ENCODE measurements at places on chromosomes 11 and 22. TPM values are rescaled to one million over a fixed set of nuclear protein-coding genes. Genes with fewer than 3 reads are reported as not detected.

Gene GLYATL2
- not detected for total RNA-seq

Gene TNNI2
- not detected for total RNA-seq

Gene TIRAP
- 13.5 TPM for total RNA-seq

DNA sequence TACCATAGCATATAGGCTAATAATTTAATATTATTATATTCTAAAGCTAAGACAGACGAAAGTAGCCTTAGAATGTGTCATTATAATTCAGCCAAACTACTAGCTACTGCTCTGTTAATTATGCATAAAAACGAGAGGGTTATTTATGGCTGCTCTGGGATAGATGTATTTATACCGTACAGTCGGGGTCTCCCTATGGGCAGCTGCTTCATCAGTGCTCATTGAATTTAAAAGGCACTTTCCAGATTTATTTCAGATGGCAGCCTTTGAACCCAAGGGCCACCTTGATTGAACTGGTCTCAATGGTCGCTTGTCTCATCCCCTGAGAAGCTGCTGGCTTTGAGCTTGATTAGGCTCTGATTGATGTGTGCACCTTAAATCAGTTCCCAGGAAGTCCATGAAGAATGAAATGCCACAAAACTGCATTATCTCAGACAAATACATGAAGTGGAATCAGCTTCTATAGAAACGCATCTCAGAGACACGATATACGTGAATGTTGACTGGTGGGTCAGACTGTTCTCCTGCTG, 377.6 kb downstream of the LRRC4C start:
- H3K27me3 ChIP-seq = no peaks in the 10 kb centered on the region
- H3K4me1 ChIP-seq = no peaks in the 10 kb centered on the region
- H3K36me3 ChIP-seq = no peaks in the 10 kb centered on the region
- H3K27ac ChIP-seq = no peak overlapping the region
- no peak overlapping the region for H3K4me3 ChIP-seq

DNA sequence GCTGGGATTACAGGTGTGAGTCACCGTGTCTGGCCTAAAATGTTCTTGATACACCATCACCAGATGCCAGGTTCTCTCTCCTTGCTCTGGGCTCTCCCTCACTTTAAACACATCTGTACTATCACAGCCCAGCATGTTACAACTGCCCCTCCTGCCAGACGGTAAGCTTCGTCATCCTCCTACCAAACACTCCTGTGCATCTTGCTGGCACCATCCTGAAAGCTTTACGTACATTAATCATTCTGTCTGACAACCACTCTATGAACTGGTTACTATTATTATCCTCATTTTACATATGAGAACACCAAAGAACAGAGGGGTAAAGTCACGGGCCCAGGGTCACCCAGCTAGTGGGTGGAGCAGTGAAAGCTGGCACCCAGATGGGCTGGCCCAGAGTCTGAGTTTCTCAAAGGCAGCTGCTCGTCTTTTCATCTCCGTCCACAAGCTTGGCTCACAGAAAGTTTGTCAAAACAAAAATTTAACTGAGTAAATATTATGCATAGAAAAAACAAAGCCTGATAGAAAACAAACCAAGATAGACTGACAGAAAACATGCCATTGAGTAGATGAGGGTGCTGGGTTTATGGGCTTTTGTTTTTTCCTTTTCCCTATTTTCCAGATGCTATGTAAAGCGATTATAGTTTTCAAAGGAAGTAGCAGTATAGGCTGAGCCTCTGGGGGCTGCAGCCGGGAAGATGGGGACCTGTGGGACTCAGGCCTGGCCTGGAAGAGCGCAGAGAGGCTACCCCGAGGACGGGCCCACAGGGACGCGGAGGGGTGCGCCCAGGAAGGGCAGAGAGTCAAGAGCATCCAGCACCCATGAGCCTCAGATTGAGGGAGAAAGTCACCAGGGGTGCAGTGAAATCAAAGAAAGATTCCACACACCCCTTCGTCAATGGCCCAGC, 9.5 kb downstream of the PLA2G6 start:
- no peaks in the 10 kb centered on the region for H3K27me3 ChIP-seq
- peaks cover 22% of the 10 kb centered on the region for H3K4me1 ChIP-seq
- H3K36me3 ChIP-seq = peaks cover 4% of the 10 kb centered on the region
- H3K27ac ChIP-seq = no peak overlapping the region

DNA sequence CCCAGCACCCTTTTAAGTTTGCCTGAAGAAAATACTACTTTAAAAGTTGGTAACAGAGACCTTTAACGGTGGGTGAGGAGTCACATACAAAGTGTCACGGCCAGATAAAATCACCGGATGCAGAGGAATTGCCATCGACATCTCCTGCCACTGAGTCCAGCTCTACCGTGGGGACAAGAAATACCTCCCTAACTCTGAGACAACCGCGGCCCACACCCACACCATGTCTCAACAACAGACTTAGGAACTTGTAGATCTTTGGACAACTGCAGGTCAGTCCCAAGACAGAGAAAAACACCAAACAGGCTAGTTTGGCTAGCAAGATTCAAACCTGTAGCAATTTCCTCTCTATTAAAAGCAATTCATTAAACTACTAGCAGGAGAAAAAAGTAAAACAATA, 669 bp downstream of the ETS1 start:
- no peak for DNase-seq
- H3K27ac ChIP-seq = no peak overlapping the region
- H3K4me3 ChIP-seq = no peak overlapping the region
- peaks cover 6% of the 10 kb centered on the region for H3K27me3 ChIP-seq
- peaks cover 17% of the 10 kb centered on the region for H3K4me1 ChIP-seq
- H3K36me3 ChIP-seq = no peaks in the 10 kb centered on the region

GRCh38 chr11:134517115-134517514, 105.1 kb upstream of the B3GAT1 start:
- DNase-seq = no peak
- no peaks in the 10 kb centered on the region for H3K36me3 ChIP-seq
- no peaks in the 10 kb centered on the region for H3K4me1 ChIP-seq
- H3K27ac ChIP-seq = no peak overlapping the region

- no peaks in the 10 kb centered on the region for H3K27me3 ChIP-seq
- no peaks in the 10 kb centered on the region for H3K36me3 ChIP-seq
- H3K4me3 ChIP-seq = no peak overlapping the region
- DNase-seq = no peak
- no peak overlapping the region for H3K27ac ChIP-seq
Measured at GRCh38 chr11:47967577-47968525, 12.5 kb upstream of the PTPRJ start.

DNA sequence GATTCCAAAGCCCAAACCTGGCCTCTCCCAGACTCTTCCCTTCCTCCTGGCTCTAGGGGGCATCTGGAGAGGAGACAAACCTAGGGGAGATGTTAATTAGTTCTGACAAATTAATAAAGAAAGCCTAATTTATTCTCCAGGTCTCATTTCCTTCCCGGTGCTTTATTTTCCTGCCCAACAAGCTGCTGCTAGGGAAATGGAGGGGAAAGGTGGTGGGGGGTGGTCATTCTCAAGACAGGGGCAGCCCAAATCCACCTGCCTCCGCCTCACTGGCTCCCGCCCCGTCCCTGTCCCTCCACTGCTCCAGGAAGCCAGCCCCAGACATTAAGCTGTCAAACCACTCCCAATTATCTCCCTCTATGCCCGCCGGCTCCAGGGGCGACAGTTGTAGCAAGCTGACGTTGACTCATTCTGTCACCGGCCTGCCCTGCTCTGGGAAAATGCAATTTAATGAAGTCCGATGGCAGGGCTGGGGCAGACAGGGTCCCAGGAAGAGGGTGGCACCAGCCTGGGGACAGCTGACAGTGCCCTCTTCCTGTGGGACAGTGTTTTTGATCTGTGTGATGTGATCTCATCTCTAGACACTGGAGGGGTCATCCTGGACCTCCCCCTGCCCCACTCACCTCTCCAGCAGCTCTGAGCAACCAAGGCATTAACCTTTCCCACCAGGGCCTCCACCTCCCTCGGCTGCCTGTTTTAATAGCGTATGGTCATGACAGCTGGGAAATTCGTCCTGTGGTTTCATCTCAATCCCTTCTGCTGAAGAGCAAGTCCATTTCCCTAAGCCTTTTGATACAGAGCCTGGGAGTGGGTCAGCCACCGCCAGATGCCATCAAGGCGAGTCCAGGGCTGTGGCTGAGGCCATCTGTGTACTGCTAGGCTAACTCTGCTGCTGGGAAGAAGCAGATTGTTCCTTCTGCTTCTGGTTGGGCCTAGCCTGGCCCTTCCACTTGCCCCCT, 27.1 kb downstream of the NECTIN1 start:
- H3K4me1 ChIP-seq = no peaks in the 10 kb centered on the region
- H3K4me3 ChIP-seq = no peak overlapping the region
- DNase-seq = no peak
- H3K36me3 ChIP-seq = no peaks in the 10 kb centered on the region
- H3K27me3 ChIP-seq = no peaks in the 10 kb centered on the region

- peaks cover 56% of the 10 kb centered on the region for H3K27me3 ChIP-seq
- H3K4me3 ChIP-seq = peak overlapping the region; percentile 53
- DNase-seq = peak; percentile 31
- no peak overlapping the region for H3K27ac ChIP-seq
- no peaks in the 10 kb centered on the region for H3K36me3 ChIP-seq
- H3K4me1 ChIP-seq = peaks cover 40% of the 10 kb centered on the region
Measured at GRCh38 chr11:117875382-117876058, 938 bp downstream of the FXYD6 start.
